Heart right ventricle (tissue), 16 donors: ENCODE measurements at places on chromosomes 1 and 21. TPM values are rescaled to one million over a fixed set of nuclear protein-coding genes. Genes with fewer than 3 reads are reported as not detected.
A peak's percentile ranks its signal among the peaks of the same experiment; 100 is the strongest.

DNA sequence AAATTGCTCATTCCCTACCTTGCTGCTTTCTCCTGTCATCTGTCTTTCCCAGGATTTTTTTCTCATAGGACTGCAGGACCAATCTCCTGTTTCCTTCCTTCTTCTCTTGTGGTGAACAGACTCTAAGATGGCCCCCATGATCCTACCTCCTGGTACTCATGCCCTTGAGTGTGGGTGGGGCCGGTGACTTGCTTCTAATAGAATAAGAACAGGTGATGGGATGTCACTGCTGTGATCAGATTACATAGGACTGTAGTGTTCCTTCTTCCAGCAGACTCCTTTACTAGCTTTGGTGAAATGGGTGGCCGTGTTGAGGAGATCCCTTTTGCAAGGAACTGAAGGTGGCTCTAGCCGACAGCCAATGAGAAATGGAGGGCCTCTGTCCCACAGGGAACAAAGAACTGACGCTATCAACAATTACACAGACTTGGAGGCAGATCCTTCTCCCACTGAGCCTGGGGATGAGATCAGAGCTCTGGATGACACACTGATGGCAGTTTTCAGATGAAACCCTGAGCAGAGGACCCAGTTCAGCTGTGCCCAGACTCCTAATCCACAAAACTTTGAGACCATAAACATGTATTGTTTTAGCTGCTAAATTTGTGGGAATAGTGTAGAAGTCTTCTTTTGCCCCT is 7.5 kb downstream of the GSTM3 start:
- H3K27me3 ChIP-seq = no peaks in the 10 kb centered on the region
- no peaks in the 10 kb centered on the region for H3K4me1 ChIP-seq
- no peak overlapping the region for H3K4me3 ChIP-seq

DNA sequence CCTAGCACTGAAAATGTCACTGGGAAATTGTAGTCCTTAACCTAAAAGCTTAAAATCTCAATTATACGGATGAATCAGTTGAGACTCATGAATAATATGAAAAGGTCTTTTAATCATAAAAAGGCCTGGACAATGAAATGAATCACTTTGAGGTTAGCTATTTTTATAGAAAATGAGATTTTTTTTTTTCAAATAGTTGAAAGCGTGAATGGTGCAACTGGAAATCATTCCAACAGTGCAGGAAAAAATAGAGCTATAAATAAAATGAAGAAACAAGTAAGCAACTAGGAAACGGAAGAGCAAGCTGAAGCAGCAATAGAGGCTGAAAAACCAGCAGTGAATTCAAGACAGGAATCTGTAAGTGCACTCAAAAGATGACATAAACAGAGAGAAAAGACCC is 142.9 kb downstream of the BACH1 start:
- H3K27me3 ChIP-seq = no peaks in the 10 kb centered on the region
- no peak overlapping the region for H3K27ac ChIP-seq
- H3K4me1 ChIP-seq = peaks cover 8% of the 10 kb centered on the region
- H3K4me3 ChIP-seq = no peak overlapping the region
- H3K36me3 ChIP-seq = no peaks in the 10 kb centered on the region

- peaks cover 27% of the 10 kb centered on the region for H3K4me1 ChIP-seq
- H3K27me3 ChIP-seq = no peaks in the 10 kb centered on the region
- DNase-seq = no peak
- H3K4me3 ChIP-seq = no peak overlapping the region
- no peaks in the 10 kb centered on the region for H3K36me3 ChIP-seq
These were observed 12.3 kb upstream of the CDC42 start for GRCh38 chr1:22040286-22040623.

GRCh38 chr1:216903382-216903740 is 180.1 kb upstream of the ESRRG start:
- H3K27me3 ChIP-seq = no peaks in the 10 kb centered on the region
- no peaks in the 10 kb centered on the region for H3K36me3 ChIP-seq
- H3K4me3 ChIP-seq = no peak overlapping the region
- no peaks in the 10 kb centered on the region for H3K4me1 ChIP-seq

GRCh38 chr1:109910123-109910962 is at the start of gene CSF1:
TSS of gene CSF1 (plus strand) at chr1:109910849. CDS start at chr1:109911024, 175 bp downstream.
- H3K36me3 ChIP-seq = peaks cover 15% of the 10 kb centered on the region
- peak within 1 kb of the TSS; percentile 95 for H3K4me3 ChIP-seq
- peaks cover 17% of the 10 kb centered on the region for H3K27me3 ChIP-seq
- peak within 1 kb of the TSS; percentile 93 for H3K27ac ChIP-seq
- peaks cover 31% of the 10 kb centered on the region for H3K4me1 ChIP-seq

- H3K27ac ChIP-seq = no peak overlapping the region
- no peaks in the 10 kb centered on the region for H3K36me3 ChIP-seq
- no peak for DNase-seq
- H3K27me3 ChIP-seq = peaks cover 16% of the 10 kb centered on the region
- peak overlapping the region; percentile 71 for H3K4me3 ChIP-seq
These were observed 3.3 kb downstream of the RGS16 start for GRCh38 chr1:182600745-182601415.

DNA sequence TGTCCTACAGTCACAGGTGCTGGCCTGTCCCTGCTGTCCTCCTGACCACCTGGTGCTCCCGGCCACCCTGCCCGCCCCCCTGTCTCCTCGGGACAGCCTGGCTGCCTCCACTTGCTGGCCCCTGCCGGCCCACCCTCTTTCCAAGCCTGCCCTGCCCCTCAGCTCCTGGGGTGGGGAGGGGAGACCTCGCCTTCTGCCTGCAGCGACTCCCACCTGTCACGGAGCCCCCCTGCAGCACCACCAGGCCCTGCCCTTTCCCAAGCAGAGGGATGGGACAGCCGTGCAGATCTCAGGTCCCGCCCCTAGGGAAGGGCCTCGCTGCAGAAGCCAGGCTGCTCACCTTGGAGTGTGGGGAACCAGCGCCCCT is 7.5 kb downstream of the LRRC3 start:
- peaks cover 8% of the 10 kb centered on the region for H3K4me1 ChIP-seq
- no peak overlapping the region for H3K27ac ChIP-seq
- no peak overlapping the region for H3K4me3 ChIP-seq

- no peak for DNase-seq
- peak overlapping the region; percentile 11 for H3K4me3 ChIP-seq
- peaks cover 32% of the 10 kb centered on the region for H3K4me1 ChIP-seq
- H3K27me3 ChIP-seq = no peaks in the 10 kb centered on the region
- peak overlapping the region; percentile 61 for H3K27ac ChIP-seq
- no peaks in the 10 kb centered on the region for H3K36me3 ChIP-seq
These were observed 104.8 kb downstream of the RERE start for GRCh38 chr1:8712413-8713231.

- H3K4me3 ChIP-seq = no peak overlapping the region
- H3K27ac ChIP-seq = no peak overlapping the region
- H3K4me1 ChIP-seq = peaks cover 67% of the 10 kb centered on the region
- peaks cover 5% of the 10 kb centered on the region for H3K36me3 ChIP-seq
These were observed 3.4 kb downstream of the MRPL20 start for GRCh38 chr1:1403653-1404052.

DNA sequence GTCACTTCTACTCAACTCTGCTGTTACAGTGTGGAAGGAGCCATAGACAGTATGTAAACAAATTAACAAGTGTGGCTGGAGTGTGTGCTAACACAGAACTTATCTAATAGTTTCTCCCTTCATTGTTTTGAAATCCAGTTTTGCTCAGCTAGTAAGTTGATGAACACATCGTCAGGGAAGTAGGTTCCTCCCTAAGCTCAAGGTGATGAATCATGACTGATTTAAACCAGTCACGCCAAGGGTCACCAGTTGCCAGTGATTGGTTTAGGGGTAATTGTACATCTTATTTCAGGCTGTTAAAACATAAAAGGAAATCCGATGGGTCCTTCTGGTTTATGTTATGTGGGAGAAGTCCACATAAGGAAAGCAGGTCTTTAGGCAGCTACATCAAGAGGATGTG is 97.0 kb upstream of the CHODL start:
- no peak overlapping the region for H3K4me3 ChIP-seq
- DNase-seq = no peak
- no peaks in the 10 kb centered on the region for H3K4me1 ChIP-seq
- no peaks in the 10 kb centered on the region for H3K27me3 ChIP-seq
- no peak overlapping the region for H3K27ac ChIP-seq

GRCh38 chr1:212473729-212474128 is 41.0 kb downstream of the NENF start:
- no peak overlapping the region for H3K27ac ChIP-seq
- no peaks in the 10 kb centered on the region for H3K27me3 ChIP-seq
- H3K36me3 ChIP-seq = no peaks in the 10 kb centered on the region
- H3K4me1 ChIP-seq = no peaks in the 10 kb centered on the region

- no peak overlapping the region for H3K27ac ChIP-seq
- H3K27me3 ChIP-seq = no peaks in the 10 kb centered on the region
- peaks cover 15% of the 10 kb centered on the region for H3K4me1 ChIP-seq
- DNase-seq = no peak
These were observed 58.6 kb upstream of the BACH1 start for GRCh38 chr21:29240136-29240535.

C21orf91 gene
- total RNA-seq = 11.7 TPM

VWA5B1 gene
- total RNA-seq = not detected

PTPN22 gene
- 3.3 TPM for total RNA-seq

LRRC53 gene
- not detected for total RNA-seq

OXCT2 gene
- 0.85 TPM for total RNA-seq

TM2D1 gene
- total RNA-seq = 39.8 TPM

IGFN1 gene
- total RNA-seq = not detected

RIPPLY3 gene
- total RNA-seq = not detected

ANKRD45 gene
- total RNA-seq = not detected
